NB4 (cell line): ENCODE measurements at places on chromosomes 11 and 22.

DNA sequence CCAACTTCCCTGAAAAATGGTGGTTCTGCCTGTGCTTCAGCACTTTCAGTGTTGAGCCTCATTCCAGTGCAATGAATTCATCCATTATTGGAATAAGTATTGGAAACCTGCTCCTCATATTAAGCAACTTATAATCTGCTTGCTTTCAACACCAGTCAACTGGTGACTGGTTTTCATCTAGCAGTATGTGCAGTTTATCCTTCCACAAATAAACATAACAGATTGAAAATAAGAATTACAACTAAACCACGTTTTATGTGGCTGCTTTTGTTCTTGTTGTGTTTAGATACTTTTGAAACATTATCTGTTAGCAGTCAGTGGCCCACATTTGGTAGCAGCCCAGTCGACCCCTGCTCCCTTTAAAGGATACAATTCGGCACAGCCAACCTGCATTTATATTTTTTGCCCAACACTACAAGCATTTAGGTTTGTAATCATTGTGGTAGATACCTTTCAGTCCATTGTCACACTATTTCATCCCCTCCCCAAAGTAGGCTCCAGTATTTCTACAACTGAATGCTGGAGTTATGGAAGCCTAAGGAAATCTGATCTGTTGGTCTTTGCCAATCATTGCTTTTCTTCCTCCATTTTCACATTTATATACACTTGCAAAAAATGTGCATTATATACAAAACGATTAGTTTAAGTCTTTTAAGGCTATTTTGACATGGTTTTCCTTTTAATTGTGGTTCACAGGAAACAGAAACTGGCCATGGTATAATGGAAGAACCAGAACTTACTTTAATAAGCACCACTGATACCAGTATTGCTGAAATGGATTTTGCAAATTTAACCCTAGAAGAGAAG is 13.1 kb downstream of the TAF1D start:
- peak; percentile 48 for DNase-seq

GRCh38 chr11:44880511-44880910 is 70.2 kb downstream of the TP53I11 start:
- DNase-seq: no peak

DNA sequence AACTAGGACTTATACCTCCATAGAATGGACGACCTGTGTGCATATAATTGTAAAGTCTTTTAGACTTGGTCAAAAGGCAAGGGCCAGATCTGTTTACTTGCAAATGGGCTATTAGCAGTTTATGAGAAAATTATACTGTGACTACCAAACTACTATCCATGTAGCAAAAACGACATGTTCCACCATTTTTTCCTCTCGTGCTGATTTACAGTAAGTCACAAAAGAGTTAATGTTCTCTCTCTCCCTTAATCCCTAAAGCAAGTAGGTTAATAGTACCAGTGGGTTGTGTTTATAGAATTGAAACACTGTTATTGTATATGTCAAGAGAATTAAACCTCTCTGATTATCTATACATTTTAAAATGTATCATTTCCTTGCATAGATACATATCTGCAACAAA is 147.3 kb downstream of the MAML2 start:
- no peak for DNase-seq

- DNase-seq: peak; percentile 60
These were observed at the start of gene TMEM25 for GRCh38 chr11:118530683-118531596. Gene TMEM25 (plus strand): TSS chr11:118531192. CDS start chr11:118531802, 610 bp downstream.

DNA sequence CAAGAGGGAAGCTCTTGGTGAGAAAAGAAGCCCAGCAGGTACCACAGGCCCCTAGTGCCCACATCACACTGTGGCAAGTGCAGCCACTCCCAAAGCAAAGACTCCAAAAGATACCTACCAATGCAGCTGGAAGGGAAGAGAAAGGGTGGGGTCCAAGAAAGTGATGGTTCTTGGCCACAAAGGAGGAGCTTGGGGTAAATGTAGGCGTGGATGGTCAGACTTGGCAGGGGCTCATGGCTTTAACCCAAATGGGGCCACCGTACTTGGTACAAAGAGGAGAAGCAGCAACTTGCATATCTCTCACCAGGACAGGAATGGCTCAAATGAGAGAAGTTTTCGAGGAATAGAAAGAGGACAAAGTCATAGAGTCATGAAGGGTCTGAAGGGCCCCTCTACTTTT is 4.8 kb downstream of the MAP3K11 start:
- DNase-seq: no peak

GRCh38 chr22:44573451-44573850 is 75.4 kb upstream of the RTL6 start:
- no peak for DNase-seq

- no peak for DNase-seq
These were observed 36.2 kb downstream of the IGHMBP2 start for GRCh38 chr11:68939583-68940555.

- peak; percentile 96 for DNase-seq
These were observed 912 bp downstream of the PTPRCAP start for GRCh38 chr11:67436459-67437081.

GRCh38 chr11:132911186-132911585 is 621.1 kb downstream of the OPCML start:
- no peak for DNase-seq

DNA sequence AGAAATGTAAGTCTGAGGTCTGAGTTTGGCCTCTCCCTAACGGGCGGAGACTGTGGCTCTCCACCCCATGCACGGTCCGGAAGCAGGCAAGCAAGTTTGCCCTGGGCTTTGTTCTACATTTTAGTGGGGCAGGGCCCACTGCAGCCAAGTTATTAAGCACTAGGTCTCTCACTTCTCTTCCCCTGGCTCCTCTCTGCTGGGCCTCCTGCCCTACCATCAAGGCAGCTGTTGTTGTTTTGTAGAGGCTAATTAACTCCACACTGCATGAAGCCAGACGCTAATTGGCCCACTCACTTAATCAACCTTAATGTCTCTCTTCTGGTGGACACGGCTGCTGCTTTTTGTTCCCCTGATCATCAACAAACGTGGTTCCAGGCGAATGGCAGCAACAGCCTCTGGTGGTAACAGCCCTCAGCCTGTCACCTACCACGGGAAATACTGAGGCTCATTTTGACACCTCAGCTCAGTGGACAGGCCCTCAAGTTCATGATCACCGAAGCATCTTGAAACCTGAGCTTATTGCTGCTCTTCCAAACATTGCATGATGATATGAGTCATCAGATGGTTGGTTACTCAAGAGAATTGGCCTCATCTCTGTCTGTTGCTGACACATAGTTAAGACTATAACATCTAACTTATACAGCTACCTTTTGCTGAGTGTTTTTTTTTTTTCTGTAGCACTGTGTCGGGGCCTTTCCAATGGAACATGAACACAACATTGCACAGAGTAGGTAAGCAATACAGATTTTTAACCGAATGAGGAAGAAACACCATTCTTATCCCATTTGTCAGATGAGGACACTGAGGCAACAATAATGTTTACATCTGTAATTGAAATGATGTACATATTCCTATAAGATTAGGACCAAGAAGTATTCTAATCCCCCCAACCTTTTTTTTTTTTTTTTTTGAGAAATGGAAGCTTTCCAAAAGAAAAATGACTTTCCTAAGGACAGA is 20.8 kb upstream of the LMO2 start:
- DNase-seq: peak; percentile 96
